SHP77 (cell line): ENCODE measurements at places on chromosomes 2 and 18.

- DNase-seq, result no peak
Measured at GRCh38 chr2:1799174-1799573, 54.9 kb upstream of the PXDN start.

- no peak for DNase-seq
Measured at GRCh38 chr2:96893289-96894150, 23.6 kb upstream of the SEMA4C start.

DNA sequence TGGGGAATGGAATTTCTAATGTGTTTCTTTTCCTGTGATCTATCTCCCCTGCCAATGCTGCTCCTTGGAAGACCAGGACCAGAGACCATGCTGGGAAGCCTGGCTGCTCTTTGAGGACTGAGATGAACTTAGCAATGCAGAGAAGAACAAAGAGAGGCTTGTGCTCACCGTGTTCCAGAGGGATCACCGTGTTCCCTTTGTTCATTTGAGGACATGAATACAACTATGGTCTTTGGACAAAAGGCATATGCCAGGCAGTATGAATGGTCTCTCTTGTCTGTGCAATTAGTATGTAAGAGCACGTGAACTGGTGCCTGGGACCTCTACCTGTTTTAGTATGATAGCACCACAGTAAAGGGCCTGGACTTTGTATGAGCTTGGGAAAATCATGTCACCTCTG, 139.9 kb downstream of the TDRD15 start:
- DNase-seq, result no peak

GRCh38 chr18:46771141-46771540, 14.3 kb upstream of the ST8SIA5 start:
- DNase-seq, result no peak

DNA sequence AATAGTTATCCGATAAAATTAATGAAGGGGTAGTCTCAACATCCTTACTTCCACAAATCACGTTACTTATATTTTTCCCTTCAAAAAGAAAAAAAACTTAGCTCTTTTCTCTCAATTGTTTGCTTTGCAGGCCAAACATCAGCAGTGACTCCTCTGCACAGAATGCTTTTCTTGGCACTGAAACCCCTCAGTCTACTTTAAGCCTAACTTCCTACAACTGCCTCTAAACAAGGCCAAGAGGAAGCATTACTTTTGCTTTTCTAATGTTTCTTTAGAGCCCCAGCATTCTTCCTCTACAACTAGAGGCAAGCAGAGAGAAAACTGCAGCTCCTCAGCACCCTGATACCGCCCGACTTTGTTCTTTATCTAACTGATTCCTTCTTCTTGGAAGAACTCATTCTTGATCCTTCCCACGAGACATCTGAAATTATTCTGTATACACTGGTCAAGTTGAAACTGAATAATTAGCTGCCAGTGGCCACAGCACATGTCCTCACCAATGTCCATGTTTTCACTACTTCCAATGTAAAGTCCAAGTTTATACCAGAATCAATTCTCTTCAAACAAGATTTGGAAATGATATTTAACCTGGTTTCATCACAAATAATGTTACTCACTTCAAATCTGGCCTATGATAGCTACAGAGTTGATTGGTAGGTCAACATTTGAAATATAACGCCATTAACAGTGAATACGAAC, 55.3 kb downstream of the DTNB start:
- DNase-seq, result peak; percentile 7

DNA sequence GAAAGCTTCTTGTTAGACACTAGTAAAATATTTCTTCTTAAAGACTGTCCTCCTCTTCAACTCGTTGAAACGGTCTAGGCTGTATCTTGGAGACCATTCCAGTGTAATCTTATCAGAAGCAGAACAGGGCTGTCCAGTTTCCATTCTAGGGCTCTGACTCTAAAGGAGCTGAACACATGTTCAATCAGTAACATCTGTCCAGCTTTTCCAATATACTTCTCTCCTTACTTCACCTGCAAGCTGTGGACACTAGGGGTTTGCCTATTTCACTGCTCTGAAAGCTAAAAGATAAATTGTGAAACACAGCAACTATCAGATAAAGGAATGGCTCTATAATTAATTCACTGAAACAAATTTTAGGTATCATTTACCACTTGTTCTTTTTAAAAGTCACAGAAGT, 73.8 kb downstream of the ZNF385B start:
- DNase-seq, result no peak

GRCh38 chr2:159961037-159961436, 101.4 kb downstream of the PLA2R1 start:
- no peak for DNase-seq

- DNase-seq, result no peak
Measured at GRCh38 chr18:77380695-77381094, 131.0 kb downstream of the GALR1 start.

DNA sequence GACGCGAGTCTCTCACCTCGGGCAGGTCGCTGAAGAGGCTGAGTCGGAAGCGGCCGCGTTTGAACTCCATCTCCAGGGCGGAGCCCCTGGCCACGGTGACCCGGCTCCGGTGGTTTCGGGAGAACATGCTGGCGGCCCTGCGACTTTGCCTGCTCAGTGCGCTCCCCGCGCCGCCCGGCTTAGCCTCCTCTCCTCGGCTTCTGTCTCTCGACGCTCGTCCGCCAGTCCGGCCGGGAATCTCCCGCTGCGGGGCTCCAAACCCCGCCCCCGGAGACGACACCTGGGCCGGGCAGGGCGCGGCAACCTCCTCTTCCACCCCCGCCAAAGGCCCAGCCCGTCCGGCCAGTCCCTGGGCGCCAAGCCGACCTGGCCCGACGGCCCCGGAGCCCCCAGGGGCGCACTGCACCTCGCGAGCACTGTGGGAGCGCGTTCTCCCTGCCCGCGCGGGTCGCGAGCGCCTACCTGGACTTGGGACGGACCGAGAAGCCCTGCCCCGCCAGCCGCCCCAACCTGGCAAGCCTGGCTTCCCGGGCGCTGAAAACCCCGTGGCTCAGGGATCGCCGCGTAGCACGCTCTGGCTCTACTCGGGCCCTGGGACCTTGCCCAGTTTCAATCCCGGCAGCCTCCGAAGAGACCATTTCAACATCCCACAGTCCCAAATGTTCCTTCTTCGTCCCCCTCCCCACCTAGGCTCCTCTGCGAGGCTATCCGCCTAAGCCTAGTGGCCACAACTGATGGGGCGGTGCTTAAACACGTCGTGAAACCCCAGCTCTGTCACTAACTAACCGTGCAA, at the start of gene RTKN:
Gene RTKN (minus strand): TSS at position 248 of the 793 bp plus-strand sequence. CDS start 121 bp downstream, at position 127.
- DNase-seq, result no peak

DNA sequence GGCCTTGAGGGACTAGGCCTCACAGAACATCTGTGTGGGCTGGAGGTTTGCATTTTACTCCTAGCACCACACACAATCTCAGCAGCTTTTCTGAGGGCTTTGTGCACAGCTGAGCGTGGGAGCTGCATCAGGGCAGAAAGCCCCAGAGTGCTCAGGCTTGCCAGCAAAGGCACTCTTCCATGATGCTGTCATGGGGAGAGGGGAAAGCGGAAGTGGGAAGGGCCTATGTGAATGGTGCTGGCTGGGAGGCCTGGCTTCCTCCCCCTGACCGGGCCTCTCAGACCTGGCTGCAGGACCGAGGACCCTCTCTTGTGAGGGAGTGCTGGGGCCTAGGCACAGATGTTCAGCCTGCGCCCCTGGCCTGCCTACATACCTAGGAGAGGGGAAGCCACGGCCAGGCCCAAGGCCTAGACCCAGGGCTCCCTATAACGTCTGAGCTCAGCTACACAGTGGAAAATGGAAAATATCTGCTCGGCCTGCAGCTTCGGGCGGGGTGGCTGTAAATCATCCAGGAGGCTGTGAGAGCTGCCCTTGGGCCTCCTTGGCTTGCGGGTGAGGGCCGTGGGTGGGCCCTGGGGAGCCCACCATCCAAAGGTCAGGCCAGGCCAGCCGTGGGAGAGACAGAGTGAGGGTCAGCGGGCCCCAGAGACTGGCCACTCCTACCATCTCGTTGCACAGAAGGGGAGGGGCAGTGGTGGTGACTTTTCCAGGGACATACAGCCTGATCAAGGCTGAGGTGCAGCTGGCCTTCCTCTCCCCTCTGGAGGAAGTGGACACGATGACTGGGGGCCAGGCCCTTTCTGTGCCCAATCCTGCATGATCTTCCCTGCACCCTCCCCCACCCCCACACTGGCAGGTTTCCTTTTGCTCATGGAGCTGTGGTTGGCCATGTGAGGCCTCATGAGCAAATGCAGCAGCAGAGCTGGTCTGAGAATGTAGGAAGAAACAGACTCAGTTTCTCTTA, 22.8 kb downstream of the GLI2 start:
- DNase-seq, result no peak

GRCh38 chr2:233350708-233351107, 3.6 kb upstream of the DGKD start:
- peak; percentile 55 for DNase-seq

- DNase-seq, result no peak
Measured at GRCh38 chr2:3483227-3483985, 35.9 kb downstream of the ADI1 start.

DNA sequence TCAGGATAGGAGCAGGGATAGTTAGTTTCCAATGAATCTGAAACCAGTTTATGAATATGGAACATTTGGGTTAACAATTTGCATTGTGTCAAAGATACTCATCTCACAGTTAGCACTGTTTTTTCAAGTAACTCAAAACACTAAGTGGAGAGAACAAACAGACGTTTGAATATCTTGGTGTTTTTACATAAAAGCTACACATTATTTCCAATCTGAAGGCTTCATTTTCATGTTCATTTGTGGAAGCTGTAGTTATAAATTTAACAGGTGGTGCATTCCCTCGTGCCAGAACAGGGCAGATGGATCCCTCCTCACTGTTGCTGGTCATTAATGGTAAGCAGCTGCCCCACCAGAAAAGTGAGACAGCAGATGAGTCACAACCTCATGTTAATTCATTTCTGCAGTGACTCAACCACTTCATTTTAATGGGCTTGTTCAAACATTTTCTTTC, 286.9 kb downstream of the TMX3 start:
- peak; percentile 89 for DNase-seq

GRCh38 chr18:34632321-34632720, 77.8 kb upstream of the DTNA start:
- DNase-seq, result no peak
